T-helper 2 cell (primary cell): ENCODE measurements at places on chromosomes 4 and X.

- no peak for DNase-seq
Measured at GRCh38 chr4:40122941-40123340, 66.3 kb downstream of the N4BP2 start.

- no peak for DNase-seq
Measured at GRCh38 chr4:42878863-42879262, 13.7 kb upstream of the GRXCR1 start.

DNA sequence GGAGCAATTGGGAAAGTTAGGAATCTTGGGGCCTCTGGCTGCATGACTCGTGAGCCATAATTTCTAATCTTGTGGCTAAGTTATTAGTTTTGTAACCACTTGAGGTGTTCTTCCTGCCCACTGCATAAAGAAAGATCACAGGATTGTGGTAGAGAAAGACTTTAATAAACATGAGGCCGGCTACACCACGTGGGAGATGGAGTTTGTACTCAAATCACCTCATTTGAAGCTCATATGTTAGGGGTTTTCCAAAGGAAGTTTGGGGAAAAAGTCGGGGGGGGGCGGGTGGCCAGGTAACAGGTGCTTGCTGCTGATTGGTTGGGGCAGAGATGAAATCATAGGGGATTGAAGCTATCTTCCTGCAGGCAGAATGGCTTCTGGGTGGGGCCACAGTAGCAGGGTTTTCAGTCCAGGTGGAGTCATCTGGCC is 287.8 kb downstream of the ZNF674 start:
- DNase-seq = no peak

DNA sequence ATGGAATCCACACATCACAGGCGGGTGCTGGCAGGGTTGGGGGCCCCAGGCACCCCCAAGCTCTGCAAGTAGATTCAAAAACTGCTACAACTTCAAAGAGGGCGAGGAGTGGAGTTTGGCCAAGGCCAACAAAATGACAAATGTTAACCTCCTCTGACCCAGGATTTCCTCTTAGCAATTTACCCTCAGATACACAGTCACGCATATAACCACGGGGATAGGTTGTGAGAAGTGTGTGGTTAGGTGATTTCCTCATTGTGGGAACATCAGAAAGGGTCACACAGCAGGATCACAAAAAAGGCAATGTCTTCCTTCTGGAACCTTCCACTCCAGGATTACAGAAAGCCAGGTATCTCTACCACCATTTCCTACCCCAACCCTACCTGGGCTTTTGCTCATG is 62.4 kb downstream of the C4orf50 start:
- no peak for DNase-seq

DNA sequence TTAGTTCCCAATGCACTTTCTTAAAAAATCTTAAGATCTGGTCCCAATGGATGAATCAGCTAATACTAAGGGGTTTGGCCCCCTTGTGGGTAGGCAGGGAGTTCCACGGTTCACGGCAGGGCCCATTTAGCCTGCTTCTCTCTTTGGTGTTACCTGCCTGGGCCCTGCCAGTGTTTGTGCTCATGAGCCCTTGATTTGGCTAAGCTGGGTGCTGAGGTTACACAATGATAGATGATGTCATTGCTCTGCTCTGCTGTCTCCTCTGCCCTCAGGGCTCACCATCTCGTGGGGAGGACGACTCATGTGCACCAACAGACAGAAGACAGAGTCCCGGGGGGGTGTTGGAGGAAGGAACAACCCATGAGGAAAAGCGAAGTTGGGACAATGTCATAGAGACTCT is 24.4 kb downstream of the RTL5 start:
- no peak for DNase-seq
